ENCODE measurements at places on chromosomes 4 and X.

GRCh38 chr4:114038762-114039387 lies 59.4 kb upstream of the ARSJ start:
- no peak for DNase-seq

GRCh38 chr4:189843413-189844009 lies 97.2 kb upstream of the FRG1 start:
- no peak for DNase-seq

- no peak for DNase-seq
Measured at GRCh38 chr4:17250591-17250990, 261.3 kb downstream of the QDPR start.

DNA sequence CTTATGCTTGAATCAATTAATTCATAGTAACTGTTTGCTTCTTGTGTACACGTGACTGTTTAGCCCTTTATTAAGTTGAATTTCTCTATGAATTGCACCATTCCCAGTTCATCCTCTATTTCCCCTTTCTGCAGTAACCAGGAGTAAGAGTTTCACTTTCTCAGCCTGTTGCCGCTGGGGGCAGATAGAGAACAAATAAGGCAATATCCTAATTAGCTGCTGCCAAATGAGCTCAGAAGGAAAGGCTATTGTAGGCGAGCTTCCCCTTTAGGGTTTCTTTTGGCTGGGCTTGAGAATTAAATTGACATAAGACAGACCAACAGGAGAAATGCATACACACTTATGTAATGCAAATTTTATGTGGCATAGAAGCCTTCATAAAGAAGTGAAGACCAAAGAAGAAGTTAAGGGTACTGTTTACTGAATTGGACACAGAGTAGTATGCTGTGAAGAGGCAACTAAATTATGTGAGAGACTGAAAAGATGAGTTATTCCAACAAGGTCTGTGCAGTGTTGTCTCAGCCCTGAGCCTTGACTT lies 1594.7 kb downstream of the TECRL start:
- no peak for DNase-seq

DNA sequence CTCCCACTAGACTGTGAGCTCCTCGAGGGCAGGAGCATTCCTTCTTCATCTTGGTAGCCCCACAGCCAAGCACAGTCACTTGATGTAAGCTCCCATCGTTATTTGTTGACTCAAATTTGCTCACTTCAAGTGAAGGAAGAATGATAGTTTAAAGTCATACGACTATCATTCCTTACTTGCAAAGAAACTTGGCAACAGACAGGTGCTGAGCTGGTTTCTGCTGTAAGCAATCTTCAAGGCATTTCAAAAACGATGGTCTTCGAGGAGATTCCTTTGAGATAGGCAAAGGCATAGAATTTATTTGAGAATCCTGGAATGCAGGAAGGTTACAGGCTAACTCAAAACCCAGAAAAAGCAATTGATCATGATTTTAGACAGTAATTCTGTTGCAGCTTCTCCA lies 64.8 kb downstream of the QDPR start:
- no peak for DNase-seq

GRCh38 chr4:78765432-78766006 lies 10.6 kb upstream of the BMP2K start:
- no peak for DNase-seq

DNA sequence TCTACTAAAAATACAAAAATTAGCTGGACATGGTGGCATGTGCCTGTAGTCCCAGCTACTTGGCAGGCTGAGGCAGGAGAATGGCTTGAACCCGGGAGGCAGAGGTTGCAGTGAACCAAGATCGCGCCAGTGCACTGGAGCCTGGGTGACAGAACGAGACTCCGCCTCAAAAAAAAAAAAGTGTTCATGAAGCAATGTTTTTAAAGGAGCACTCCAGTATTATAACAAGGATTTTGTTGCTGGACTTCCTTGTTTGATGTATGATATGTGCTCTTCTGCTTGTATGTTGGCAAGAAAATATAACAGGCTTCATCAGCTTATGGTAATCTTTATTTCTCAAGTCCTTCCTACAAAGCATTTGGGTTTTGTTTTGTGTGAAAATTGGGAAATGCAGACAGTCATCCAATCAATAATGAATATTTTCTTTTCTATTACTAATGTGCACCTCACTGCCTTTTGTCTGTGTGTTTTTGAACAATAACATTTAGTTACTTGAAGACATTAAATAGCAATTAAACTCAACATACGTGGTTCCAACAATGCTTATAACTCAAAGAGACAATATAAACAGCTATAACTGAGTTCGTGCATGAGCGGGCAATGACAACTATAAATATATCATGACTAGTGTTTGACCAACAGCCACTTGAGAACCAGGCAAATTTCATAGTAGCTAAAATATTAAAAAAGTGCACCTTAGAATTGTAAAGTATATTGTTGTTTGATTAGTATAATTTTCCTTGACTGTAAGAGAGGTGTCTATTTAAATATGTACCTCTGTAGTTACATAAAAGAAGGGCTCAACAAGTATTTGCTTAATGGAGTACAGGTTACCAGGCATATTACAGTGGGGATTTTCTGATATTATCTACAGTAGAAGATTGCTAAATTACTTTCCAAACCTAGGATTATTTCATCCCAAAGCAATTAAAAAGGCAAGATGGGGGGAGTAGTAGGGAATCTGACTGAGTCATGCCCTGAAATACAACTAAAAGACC lies 210.7 kb downstream of the PPP3CA start:
- DNase-seq: no peak

DNA sequence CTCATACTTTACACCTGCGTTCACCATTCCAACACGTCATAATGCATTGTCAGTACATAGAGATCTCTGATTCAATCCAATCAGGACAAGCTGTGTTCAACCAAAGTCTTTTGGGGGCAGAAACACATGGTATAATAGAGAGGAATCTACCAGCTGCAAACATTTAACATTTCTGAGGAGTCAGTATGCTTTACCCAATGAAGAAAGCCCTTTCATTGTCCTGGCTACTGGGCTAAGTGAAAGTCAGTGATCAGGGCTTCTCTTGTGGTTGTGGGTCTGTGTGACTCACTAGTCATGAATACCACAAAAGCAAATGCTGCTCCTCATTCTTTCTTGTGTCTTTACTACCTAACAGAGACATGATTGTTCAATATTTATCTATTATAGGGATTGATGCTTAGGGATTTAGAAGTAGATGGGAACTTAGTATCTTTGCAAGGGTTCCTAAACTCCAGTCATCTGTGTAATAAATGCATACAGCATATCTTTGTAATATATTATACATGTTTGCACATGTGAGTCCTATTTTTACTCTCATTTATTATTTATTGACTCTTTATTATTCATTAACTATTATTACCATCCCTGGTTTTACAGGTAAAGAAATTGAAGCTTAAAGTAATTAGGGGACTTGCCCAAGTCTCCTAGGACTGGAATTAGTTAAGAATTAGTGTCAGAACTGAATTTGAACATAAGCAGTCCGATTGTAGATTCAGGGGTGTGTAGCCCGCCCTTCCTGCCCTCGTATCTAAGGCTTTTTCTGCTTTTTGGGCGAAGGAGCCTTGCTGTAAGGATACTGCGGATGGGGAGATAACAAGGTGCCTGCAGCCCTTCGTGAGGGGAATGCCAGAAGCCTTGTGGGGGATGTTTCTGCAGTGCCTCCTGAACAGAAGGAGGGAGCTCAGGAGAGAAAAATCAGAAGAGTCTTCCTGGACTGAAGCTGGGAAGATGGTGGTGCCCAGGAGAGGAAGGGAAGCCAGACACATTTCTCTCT lies 353.1 kb upstream of the BOD1L1 start:
- no peak for DNase-seq

DNA sequence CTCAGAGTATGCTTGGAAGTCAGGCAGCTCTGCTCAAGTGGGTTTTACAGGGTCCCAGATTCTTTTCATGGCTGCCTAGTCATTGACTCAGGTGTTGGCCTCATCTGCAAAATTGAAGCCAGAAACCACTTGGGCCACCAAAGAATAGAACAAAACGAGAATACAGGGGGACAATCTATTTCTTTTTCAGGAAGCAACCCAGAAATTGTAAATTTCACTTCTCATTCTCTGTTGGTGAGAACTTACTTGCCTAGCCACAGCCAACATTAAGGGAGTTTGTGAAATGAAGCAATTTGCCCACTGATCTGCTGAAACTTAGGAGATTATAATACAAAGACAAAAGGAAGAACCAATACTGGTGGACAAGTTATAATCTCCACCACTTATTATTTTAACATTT lies 8.6 kb upstream of the TKTL2 start:
- DNase-seq: no peak
